ENCODE measurements at places on chromosomes 16 and 17.

DNA sequence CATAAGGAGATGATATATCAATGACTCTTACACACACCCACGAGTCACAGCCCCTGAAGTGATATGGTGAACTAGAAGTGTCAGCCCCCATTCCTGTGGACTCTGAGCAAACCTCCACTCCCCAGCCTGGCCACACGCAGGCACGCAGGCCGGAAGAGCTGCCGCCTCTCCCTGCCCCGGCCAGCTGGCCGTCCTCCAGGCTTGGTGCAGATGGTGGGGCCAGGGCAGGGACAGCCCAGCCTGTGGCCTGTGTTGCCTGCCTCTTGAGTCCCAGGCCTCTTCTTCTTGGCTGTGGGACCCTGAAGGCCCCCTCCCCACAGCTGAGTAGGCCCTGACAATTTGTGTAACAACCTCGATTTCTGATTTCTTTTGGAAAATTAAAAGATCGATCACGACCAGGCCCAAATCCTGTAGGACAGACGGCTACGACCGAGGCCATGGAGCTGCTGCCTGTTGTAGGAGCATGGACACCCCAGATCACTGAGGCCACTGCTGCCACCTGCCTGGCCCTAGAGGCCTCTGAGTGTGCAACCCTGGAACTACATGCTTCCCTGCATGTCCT is 10.0 kb upstream of the MPRIP start:
- no peak for DNase-seq

DNA sequence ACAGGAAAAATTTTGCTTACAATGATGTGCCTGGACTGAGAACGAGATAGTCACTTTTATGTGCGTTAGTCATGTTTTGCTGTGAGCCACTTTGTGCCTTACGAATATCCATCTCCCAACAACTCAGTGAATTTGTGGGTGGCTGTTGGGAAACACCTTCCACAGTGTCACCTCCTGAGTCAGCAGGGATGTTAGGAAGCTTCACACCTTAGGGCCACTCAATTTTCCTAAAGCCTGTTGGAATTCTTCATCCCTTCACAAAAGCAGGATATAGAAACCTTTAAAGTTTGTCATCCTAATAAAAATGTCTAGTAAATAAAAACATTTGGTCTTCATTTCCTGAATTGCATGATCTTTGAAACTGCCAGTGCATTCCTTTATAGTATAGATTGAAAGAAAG is 4.3 kb upstream of the KRTAP3-1 start:
- DNase-seq = no peak

DNA sequence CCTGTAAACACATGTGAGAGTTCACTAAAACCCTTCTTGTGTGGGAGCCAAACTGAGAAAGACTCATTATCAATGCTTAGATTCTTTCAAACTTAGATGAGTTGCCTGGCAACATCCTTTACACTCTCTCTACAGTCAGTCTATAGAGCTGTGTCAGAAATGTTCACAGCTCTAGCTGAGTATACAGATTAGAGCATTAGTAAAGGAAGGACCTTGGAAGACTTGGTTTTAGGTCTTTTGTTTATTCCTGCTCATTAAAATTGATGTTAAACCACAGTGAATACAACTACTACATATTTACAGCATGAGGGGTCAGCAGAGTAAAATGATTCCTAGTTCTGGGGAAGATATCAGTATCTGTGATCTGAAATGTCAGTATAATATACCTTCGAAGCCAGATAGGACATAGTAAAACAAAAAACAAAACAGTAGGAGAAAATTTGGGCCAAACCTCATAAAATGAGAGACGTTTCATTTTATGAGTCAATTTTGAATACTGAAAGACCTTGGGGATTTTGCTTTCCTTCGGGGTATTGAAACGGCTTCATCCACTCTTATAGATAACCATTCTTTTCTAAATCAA is 186.0 kb downstream of the TANC2 start:
- no peak for DNase-seq

DNA sequence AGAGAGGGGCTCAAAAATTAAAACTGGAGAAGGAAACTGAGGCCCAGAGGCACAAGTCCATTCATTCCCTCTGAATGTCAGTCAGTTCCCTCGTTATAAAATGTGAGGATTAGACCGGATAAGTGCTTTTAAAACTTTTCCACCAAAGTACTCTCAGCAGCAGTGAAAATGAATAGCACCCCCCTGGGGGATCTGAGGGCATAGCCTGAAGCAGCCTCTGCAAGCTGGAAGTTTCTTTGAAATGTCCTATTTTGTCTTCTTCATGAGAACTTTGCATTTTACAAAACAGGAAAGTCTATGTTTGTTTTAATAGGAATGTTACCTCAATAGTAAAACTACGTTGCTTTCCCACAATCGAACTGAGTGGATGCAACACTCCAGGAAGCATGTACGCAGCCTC is 273.0 kb downstream of the CEP112 start:
- DNase-seq = no peak

GRCh38 chr16:23318639-23319038 is 16.5 kb downstream of the SCNN1B start:
- no peak for DNase-seq

GRCh38 chr17:77681861-77682260 is 276.6 kb upstream of the TNRC6C start:
- DNase-seq = no peak

DNA sequence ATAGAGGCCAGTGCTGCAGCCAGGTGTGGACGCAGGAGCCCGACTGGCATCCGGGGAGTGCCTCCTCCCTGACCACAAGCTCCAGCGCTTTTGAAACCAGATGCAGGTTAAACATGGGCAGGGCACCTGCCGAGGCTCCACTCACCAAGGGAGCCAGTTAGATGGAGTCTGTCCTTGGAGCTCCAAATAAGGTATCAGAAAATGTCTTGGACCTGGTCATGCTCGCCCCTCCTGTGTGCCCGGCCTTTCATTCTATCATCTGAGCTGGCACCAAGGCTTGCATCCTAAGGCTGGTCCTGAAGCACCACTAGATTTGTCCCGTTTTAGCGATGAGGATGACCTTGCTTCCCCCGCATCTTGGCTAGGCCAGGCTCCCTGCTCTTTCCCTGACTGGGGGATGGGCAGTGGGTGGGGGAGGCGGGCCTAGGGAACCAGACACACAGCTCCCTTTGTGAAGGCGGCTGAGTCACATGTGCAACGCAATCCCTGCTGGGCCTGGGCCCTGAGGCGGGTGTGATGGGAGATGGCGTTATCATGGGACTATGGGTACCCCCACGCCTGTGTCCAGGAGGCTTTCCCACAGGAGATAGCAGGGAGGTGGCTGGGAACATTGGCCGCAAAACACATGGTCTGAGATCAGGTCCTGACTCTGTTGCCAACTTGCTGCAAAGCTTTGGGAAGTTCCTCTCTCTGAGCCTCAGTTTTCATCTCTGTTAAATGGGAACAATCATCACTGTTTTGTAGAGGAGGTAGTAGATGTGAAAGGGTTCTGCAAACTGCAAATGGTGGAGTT is 5.0 kb upstream of the ADGRG1 start:
- DNase-seq = no peak

- no peak for DNase-seq
These were observed 4.7 kb downstream of the PPP1R1B start for GRCh38 chr17:39631403-39631802.

GRCh38 chr17:79600681-79601131 is 10.1 kb downstream of the RBFOX3 start:
- DNase-seq = no peak

- no peak for DNase-seq
These were observed 2.8 kb upstream of the RAPGEFL1 start for GRCh38 chr17:40174514-40174913.

DNA sequence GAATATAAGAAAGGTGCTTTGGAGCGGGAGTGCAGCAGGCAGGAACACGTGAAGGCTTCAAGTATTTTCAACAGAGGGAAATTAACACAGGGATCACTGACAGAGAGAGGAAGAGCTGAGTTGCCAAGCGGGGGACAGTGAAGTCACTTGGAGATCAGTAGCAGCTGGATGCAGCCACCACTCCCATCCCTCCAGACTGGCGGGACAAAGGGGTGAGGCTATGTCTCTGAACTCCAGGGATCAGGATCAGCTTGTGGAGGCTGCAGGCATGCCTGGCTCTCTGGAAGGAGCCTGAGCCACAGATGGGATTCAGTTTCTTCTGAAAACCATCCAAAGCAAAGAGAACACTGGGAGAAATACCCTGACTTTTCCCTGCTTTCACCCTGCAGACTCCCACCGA is 113.7 kb upstream of the IRX3 start:
- DNase-seq = no peak

GRCh38 chr16:66002601-66003000 is 363.9 kb upstream of the CDH5 start:
- no peak for DNase-seq

GRCh38 chr17:62706598-62707424 is 79.3 kb downstream of the MRC2 start:
- no peak for DNase-seq

GRCh38 chr17:46033392-46033791 is 34.3 kb downstream of the STH start:
- no peak for DNase-seq

GRCh38 chr17:7750321-7750821 is 32.8 kb downstream of the DNAH2 start:
- no peak for DNase-seq

GRCh38 chr16:14364386-14365199 is 265.5 kb downstream of the PARN start:
- no peak for DNase-seq

GRCh38 chr17:4368341-4368740 is 1.9 kb upstream of the UBE2G1 start:
- no peak for DNase-seq

DNA sequence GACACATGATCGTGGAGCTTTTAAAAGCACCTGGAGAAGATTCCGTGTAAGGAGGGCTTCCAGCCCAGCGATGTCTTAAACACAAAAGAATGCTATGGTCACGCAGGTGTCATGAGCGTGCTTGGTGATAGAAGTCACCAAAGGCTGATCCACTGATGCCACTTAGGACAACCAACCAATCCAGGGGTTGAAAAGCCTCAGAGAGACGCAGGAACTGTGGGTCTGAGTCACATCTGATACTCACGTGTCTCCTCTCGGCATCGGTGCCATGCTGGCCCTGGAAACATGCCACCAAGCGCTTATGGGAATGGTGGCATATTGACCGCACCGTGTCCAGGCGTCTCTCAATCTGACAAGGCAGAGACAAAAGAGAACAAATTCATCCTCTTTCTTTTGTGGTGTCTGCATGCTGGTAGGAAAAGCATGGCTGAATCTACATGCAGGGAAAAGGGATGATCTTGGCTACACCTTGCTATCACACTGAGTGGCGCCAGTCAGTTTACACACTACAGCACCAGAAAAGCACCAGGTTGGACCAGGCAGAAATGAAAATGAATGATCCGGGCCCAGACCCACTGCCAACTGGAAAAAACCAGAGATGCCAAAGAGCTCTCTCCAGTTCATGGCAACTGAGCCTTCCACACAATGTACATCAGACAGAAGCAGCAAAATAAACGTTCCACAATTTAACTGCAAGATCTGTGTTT is 38.0 kb downstream of the ARHGAP17 start:
- DNase-seq = no peak

- DNase-seq = no peak
These were observed 3.3 kb upstream of the ITGAM start for GRCh38 chr16:31256466-31256865.

DNA sequence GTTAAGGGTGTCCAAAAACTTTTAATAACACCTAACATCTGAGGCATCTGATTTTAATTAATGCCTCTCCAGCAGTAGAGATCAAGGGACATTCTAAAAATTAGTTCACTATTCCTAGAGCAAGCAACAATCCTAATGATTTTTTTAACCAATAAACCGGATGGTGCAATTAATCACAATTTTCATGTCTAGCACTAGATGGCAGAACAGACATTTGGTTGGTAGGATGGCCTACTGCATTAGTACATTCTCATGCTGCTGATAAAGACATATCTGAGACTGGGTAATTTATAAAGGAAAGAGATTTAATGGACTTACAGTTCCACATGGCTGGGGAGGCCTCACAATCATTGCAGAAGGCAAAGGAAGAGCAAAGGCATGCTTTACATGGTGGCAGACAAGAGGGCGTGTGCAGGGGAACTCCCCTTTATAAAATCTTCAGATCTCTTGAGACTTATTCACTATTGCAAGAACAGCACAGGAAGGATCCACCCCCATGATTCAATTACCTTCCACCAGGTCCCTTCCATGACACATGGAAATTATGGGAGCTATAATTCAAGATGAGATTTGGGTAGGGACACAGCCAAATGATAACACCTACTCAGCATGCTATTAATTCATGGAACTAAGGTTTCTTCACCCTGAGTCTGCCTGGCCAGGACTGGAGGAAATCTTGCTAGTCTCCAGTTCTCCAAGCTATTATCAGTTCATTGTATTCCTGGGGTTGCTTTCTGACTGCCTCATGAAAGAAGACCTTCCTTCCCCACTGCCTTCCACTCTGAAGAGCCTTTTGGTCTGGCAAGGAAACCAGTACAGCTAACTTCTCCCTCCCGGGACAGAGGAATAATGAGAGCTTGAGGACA is 24.8 kb downstream of the HS3ST3A1 start:
- no peak for DNase-seq

DNA sequence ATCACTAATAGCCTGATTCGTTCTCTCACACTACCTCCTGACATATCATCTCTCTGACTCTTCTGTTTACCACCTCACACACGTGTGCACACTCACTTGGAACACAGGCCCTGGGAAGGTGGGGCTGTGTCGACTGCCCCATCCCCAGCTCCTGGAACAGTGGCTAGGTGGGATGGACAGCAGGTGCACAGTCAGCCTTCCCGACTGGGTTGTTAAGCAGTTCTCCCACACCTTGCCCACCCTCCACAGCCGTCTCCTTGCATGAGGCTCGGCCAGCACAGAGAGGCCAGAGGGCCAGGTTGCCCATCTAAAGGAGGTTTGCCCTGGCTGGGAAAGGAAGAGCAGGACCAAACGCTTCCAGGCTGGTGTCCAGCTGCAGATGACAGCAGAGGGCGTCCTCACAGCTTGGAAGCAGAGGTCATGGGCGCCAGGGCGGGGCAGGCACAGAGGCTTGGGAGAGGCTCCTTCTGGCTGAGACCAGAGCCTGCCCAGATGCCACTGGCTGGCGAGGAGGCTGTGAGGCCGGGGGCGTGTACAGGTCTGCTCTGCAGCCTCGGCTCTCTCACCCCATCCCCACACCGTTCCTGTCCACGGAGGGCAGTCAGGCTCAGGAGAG is 92.8 kb downstream of the AMFR start:
- no peak for DNase-seq

DNA sequence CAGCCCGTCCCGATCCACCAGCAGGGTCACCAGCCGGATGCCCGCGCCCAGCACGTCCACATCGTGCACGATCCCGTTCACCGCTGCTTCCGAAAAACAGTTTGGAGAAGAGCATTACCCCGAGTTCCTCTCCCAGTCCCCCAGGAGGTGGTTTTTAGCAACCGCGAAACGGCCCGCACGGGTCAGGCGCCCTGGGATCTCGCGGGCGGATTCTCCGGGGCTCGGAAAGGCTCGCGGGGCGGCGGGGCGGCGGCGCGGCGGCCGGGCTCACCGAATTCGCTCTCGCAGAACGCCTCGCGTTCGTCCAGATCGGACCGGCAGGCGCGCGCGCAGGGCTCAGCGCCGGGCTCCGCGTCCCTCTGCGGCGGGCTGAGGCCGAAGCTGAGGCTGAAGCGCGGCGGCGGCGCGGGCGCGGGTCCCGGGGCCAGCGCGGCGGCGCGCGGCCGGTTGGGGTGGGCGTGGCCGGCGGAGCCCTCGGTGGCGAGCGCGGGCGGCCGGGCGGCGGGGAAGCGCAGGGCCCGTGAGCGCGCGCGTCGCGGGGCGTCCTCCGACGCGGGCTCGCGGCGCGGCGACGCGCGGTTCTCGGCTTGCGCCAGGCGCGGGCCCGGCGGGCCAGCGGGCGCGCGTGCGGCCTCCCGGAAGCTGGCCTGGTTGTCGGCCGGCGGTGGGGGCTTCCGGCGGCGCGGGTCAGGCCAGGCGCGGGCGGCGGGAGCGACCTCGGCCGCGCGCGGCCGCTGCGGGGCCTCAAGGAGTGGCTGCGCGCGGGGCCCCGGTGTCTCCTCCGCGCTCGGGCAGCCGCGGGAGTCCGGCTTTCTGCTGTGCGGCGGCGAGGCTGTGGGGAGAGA is 2.9 kb downstream of the C17orf58 start:
- DNase-seq = peak; percentile 57
